RKO (cell line): ENCODE measurements at places on chromosomes 2 and 18.

GRCh38 chr18:49892148-49892924, 79.0 kb upstream of the ACAA2 start:
- DNase-seq, result no peak

- DNase-seq, result no peak
These were observed 22.4 kb downstream of the ALK start for GRCh38 chr2:29898999-29899398.

- no peak for DNase-seq
These were observed 30.8 kb downstream of the GRHL1 start for GRCh38 chr2:9982248-9982647.

DNA sequence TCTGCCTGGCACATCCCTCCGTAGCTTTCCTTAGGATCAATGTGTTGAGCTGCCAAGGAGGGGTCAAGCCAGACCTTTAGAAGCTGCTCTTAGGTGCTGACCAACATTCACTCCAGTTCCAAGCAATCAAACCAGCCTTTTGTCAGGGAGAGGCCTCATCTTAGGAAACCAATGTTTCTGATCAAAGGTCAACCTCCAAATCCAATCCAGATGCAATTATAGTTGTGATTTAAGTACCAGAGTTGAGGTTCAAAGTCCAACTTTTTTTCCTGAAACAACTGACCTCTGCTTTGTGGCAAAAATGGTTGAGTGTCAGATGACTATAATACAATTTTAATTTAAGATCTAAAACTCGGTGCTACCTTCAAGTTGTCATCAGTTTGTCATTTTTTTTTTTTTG, 303.4 kb downstream of the ALK start:
- DNase-seq, result no peak

DNA sequence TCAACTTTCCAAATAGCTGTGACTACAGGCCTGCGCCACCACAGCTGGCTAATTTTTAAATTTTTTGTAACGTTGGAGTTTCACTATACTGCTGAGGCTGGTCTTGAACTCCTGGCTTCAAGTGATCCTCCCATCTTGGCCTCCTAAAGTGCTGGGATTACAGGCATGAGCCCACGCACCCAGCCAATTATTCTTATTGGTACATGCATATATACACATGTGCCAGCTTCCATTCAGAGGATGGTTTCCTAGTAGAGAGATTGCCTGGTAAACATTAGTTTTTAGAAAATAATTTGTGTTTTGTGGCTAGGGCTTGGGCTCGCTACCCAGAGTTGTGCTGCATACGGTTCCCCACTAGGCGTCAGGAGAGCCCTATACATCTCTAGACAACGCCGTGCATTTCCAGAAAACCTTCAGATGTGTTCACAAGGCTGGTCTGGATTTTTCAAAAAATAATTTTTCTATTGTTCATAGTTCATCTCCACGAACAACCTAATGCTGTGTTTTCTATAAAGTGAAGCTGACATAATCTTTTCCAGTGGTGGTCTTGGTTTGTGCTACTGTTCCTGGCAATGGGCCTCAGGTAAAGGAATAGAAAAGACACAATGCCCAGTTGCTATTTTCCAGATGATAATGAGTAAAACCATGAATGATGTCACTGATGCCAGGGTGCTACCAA, 14.6 kb upstream of the AFG3L2 start:
- DNase-seq, result peak; percentile 82

DNA sequence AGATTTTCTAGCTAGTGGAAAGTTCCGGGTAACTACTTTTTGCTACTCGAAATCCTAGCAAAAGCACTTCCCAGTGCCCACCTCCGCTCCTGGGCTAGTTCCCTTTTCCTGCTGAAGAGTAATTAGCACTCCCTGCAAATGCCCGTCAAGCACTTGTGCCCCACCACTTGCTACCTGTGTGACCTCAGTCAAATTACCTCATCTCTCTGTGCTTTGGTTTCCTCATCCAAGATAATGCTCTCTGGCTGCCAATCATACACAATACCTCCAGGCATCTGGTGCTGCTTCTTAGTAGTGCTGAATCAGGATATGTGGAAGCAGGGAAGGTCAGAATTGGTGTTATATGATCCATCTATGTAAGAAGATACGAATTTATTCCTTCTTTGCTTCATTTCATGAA, 102.1 kb upstream of the CDCA7 start:
- no peak for DNase-seq

- DNase-seq, result no peak
These were observed 326.4 kb upstream of the SPHKAP start for GRCh38 chr2:228507870-228508269.

GRCh38 chr18:57839942-57840381, 36.8 kb upstream of the ATP8B1 start:
- DNase-seq, result peak; percentile 40

DNA sequence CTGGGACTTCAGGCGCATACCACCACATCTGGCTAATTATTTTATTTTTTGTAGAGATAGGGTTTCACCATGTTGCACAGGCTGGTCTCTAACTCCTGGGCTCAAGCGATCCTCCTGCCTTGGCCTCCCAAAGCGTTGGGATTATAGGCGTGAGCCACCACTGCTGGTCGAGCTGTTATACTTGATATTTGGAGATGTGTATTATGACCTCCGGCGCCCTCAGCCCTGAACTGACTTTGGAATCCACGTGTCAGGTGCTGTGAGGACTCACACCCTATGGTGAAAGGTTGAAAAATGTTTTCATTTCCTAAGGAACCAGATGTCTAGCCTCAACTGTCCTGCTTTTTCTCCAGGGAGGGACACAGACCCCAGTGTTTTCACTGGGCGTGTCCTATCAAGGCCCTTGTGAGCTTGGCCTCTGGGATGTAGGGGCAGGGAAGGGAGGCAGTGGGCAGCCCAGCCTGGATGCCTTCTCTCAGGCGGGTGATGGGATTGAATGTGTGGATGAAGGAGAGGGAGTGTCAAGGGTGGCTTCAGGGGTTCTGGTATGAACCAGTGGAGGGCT, 56.4 kb upstream of the HAAO start:
- no peak for DNase-seq

DNA sequence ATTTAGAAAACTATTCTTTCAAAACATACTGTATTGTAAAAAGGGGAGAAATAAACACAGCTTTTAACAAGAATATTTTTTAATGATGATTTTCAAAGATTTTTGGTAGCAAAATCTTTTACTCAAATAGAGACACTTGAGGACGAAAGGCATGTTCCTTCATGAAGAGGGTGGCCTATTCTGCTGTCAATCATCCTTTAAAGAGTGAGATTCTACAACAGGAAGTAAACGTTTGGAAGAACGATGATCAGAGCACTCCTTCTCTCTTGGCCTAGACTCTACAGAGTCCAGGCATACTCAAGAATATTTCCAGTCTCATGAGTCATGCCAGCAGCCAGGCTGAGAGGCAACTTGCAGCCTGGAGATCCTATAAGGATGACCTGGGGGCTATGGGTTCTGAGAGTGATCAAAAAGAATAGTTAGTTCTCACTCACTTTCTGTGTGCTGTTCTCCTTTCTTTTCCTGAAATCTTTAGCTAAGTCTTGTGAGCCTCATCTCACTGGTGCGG, 62.4 kb upstream of the TCF4 start:
- DNase-seq, result no peak

DNA sequence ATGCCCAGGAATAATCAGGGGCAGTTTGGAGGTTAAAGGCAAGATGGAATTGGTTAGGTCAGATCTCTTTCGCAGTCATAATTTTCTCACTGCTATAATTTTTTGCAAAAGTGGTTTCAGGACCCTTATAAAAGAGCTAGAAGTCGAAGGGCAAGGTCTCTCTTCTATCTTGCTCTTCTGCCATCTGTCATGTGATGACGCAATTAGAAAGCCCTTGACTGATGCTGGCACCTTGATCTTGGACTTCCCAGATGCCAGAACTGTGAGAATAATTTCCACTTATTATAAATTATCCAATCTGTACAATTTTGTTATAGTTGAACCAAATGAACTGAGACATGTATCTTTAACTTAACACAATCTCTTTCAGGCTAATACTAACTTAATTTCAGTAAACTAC, 6.3 kb upstream of the RALBP1 start:
- DNase-seq, result no peak

DNA sequence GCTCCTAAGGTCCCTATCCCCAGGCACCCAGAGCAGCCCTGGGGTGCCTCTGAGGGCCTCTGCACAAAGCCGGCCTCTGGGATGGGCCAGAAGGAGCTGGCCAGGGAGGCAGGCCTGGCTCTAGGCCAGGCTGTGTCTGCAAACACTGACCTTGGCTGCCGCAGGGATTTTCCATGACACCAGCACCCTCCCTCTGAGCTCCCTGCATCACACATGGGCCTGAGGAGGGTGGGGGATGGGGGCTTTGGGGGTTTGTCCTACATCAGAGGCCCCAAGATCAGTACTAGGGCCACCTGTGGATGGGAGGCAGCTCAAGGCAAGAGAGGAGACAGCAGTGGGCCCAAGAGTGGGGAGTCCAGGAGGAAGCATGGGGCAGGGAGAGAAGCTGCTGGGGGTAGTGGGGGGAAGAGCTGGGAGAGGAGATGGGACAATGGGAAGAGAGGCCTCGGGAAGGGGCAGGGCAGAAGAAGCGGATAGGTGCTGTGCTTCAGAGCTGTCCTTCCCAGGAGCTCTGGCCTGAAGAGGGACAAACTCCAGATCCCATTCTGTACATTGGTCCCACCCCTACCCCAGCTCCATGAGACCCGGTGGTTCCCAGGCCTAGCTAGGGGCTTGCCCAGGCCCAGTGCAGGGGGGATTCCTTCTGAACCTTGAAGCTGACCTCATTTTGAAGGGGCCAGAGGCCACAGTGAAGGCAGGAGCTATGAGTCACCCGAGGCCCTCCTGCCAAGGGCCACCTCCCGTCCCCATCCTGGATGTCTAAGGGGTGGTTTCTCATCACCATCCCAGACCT, 28.0 kb downstream of the KCNK3 start:
- DNase-seq, result no peak

DNA sequence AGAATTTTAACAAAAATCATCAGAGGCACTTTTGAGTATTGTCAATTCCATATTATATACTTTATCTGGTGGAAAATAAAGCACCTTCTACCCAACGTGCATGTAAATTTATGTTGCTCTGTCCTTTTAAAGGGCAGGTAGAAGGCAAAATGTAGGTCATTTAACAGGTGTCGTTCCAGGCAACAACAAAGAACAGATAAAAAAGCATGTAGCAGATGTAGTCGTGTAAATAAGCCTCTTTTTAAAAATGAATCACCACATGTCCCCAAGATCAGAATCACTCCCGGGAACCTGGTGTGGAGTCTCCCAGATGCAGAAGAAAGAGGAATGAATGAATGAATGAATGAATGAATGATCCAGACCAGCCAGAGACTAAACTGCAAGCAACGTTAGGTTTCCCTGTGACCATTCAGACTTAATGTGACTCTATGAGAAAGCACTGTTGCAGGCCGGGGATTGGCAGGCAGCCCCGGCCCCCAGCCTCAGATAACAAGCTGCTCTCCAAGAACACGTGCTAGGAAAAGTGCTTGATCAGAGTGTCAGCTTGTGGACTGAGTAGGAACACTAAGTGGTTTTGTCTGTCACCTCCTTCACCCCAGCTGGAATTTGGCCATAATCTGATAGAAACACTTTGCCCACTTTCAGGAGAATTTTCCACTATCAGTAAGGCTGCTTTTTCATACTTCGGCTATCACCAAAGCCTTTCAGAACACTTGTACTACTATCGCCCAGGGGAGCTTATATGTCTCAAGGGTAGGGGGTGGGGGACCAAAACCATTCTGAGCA, 100.6 kb downstream of the CDK15 start:
- no peak for DNase-seq

DNA sequence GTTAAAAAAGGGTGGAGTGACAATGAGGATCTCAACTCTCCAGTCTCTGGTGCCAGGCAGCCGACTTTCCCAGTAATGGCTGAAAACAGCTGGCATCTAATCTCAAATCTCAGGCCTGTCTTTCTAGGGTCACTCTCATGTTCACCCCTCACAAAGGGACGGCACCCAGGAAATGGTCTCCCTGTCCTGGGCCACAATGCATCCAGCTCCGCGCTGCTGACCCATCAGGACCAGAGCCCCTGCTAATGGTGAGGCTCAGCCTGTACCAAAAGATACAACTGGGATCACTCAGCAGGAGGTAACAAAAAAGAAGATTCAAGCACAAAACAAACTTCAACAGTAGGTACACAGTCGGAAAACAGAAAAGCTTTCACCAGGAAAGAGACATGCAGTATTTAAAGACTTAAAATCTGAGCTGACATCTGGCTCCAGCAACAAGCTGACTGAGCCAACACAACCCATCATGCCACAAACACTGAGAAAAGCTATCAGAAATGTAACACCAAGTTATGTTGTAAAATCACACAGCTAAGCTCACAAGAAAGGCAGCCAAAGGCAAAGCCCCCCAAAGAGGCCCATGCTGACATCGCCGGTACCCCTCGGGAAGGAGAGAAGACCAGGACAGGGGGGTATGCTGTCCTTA, 13.6 kb upstream of the KIDINS220 start:
- no peak for DNase-seq

GRCh38 chr2:154556146-154556545, 142.3 kb upstream of the KCNJ3 start:
- DNase-seq, result no peak

- peak; percentile 40 for DNase-seq
These were observed 1.2 kb downstream of the IDH1 start for GRCh38 chr2:208253600-208254117.
